Stimulated activated CD4-positive, alpha-beta T cell treated with anti-CD3 and anti-CD28 coated beads, Interleukin-2, amount 100 ng/mL, for 24 hours (primary cell): ENCODE measurements at places on chromosomes 12 and 14.

DNA sequence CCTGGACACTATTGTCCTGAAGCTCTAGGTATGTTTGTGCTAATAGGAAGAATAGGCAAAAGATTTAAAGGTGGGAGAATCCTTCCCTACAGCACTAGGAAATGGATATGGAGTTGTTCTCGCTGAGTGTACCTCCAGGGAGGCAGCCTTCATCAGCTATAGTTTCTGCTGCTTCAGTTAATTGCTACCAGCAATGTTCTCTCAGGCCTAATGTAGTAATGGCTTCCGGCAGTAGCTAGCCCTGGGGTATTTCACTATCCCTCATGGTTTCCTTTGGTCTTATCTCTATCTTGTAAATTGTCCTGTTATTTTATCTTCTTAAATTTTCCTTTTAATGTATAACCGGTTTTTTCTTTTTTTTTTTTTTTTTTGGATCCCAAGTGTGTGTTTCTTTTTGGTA lies 9.3 kb upstream of the CLEC12A start:
- DNase-seq: no peak

- DNase-seq: no peak
Observed at GRCh38 chr14:88660056-88660455, 97.2 kb downstream of the ZC3H14 start.

GRCh38 chr12:80709811-80710726 lies 2.6 kb downstream of the MYF6 start:
- no peak for DNase-seq

DNA sequence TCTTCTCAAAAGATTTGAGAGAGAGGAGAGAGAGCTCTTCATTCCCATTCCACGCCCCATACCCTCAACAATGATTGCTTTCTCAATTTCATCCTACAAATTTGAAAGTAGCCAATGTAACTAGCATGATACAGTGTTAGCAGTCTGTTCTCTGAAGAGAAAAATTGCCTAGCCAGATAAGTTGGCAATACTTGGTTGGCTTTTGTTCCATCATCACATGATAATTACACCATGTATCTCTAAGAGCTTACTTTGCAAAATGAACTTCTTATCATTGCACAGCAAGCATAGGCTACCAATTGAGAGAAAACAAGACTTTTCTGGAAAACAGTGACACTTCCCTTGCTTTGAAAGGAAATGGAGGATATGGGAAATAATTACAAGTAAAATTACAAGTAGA lies 68.9 kb downstream of the FSCB start:
- no peak for DNase-seq

DNA sequence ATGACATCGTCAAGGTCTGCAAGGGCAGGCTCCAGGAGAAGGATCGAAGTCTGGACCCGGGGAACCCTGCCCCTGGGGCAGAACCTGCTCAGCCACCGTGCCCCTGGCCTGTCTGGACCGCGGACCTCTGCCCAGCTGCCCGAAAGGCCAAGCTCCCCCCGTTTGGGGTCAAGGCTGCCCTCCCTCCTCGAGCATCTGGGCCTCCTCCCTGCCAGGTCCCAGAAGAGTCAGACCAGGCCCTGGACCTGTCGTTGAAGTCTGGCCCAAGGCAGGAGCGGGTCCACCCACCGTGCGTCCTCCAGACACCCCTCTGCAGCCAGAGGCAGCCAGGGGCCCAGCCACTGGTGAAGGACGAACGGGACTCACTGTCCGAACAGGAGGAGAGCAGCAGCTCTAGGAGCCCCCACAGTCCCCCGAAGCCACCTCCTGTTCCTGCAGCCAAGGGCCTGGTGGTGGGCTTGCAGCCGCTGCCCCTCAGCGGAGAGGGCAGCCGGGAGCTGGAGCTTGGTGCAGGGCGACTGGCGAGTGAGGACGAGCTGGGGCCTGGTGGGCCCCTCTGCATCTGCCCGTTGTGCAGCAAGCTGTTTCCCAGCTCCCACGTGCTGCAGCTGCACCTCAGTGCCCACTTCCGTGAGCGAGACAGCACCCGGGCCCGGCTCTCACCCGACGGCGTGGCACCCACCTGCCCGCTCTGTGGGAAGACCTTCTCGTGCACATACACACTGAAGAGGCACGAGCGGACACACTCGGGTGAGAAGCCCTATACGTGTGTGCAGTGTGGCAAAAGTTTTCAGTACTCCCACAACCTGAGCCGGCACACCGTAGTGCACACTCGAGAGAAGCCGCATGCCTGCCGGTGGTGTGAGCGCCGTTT lies 856 bp downstream of the ZBTB42 start:
- no peak for DNase-seq

GRCh38 chr12:90854136-90854689 lies 100.8 kb downstream of the CCER1 start:
- DNase-seq: no peak
